GM12865 (cell line): ENCODE measurements at places on chromosomes 2 and 18.

DNA sequence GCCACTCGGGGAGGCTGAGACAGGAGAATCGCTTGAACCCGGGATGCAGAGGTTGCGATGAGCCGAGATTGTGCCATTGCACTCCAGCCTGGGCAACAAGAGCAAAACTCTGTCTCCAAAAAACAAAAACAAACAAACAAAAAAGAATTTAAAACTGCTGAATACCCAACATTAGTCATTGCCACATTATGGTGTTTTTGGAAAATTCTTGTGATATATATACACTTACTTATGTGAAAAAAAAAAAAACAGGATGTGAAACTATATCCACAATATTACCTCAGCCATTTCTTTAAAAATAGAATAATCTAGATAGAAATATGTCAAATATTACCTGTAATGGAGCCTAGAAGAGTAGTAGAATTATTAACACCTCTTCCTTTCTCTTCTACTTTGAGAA is 288.3 kb upstream of the FN1 start:
- no peak for DNase-seq

DNA sequence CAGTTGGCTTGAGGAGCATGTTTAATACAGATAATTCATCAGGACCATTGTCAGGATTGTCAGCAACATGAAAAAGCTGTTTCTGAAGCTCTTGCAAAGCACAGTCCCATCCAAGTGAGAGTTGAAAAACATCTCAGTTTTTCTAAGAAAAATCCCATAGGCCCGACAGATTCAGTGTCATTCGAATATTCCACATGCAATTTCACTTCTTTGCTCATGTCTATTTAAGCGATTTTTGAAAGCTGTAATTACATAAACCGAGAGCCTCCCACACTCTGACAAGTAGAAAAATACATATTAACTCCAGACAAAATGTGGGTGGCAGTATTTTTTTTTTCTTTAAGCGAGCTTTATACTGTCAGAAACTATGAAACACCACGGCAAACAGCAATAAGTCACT is 134.7 kb upstream of the GALNT5 start:
- no peak for DNase-seq

DNA sequence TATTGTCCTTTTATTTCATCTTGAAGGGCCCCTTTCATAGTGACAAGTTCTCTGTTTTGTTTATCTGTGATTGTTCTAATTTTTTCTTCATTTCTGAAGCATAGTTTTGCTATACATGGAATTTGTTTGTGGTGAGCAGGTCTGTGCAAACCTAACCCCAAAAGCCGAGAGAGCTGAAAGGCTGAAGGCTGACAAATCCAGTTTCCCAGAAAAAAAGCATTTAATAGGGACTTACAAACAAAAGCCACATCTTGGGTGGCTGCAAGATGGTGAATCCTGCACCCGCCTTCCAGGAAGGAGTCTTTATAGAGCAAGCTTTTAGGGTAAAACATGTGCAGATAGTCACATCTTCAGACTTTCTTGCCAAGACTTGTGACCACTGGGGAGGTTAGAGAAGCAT is 473.4 kb upstream of the TRIB2 start:
- no peak for DNase-seq

DNA sequence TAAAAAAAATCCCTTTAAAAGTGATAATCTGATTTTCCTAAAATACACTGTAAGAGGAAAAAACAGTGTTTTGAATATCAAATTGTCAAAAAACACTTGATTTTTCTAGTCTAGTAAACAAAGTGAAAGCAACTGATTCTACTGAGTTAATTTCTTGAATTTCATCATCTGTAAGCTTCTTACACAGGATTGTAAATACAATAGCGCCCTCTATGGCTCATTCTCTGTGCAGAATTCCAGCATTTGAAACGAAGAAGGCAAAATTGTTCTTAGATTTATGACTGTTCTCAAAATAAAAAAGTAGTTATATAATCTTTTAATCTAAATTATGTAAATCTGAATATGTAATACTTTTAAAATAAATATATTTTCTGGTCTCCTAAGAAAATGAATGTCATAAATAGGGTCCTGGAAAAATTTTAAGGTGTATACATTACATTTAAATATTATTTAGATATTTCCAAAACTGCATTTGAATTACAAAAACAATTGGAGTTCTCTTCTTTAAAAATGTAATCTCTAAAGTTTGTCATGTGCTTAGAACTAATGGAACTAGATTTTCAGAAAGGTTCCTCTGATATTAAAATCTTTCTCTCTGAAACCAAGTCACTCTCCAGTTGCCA is 176.9 kb upstream of the MC4R start:
- DNase-seq, result peak; percentile 70

DNA sequence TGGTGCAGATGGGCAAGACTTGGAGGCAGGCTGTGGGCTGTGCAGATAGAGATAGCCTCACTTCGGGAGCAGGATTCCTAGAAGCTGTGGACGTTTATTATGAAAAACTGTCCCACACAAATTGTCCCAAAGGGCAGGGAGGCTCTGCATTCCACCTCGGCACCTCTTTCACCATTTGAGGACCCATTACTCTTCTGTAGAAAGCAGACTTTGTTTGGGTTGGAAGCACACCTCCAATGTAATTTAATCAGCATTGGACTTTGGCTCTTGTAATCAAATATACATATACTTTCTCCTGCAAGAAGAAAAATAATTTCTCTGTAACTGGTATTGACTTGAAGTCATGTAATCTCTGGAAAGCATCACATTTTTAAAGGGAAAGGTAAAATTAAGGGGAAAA is 8.5 kb downstream of the ONECUT2 start:
- DNase-seq, result no peak

DNA sequence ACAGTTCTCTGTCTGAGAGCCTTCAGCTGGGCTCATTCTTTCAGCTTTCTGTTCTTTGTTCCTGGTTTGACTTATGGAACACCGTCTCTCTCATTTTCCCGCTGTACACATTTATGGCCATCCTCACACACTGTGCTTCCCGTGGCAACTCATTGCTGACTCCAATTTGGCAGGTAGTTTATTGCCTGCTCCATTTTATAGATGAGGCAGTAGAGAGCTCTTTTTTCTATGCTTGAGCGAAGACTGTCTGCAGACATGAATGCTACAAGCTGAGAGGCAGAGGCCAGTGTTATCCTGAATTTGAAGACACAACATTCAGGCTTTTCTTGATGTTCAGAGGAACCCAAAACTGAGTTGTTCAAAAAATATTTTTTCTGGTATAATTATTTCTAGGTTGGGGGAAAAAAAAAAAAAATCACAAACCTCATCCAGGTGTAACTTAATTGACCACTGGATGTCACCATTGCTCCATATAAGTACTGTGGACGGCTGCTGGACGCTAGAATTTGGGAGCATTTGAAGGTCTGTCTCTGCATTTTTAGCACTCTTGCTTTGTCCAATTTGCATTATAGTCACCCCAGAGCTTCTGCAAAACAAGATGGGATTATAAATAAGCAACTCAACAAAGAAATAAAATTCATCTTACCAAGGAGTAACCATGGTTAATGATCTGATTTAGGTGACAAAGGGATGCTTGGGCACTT is 83.5 kb downstream of the HRH4 start:
- peak; percentile 19 for DNase-seq

DNA sequence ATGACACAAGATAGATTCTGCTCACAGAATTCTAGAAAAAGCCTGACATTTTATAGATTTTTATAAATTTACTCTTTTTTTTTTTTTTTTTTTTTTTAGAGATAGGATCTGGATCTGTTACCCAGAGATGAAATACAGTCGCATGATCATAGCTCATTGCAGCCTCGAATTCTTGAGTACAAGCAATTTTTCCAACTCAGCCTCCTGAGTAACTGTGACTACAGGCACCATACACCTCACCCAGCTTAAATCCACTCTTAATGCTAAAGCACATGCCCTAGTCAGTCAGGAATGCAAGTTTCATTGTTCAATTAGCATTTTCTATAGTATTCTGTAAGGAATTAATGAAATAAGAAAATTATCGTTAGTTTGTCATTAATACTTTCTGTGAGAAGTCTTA is 32.1 kb upstream of the WDR75 start:
- no peak for DNase-seq

GRCh38 chr2:38586931-38587330 is 15.8 kb downstream of the HNRNPLL start:
- no peak for DNase-seq

- DNase-seq, result no peak
Measured at GRCh38 chr2:215358891-215359575, 47.2 kb downstream of the ATIC start.

DNA sequence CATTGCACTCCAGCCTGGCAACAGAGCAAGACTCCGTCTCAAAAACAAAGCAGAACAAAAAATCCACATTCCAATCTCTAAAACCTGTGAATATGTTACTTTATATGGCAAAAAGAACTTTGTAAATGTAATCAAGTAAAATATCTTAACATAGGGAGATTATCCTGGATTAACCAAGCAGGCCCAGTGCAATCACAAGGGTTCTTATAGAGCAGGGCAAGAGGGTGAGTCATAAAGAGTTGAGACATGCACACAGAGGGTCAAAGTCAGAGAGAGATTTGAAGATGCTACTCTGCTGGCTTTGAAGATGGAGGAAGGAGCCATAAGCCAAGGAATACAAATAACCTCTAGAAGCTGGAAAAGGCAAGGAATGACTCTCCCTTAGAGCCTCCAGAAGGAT is 60.9 kb upstream of the SLC9A2 start:
- DNase-seq, result no peak

- no peak for DNase-seq
Measured at GRCh38 chr18:8933714-8934284, 168.7 kb upstream of the NDUFV2 start.

- no peak for DNase-seq
Measured at GRCh38 chr2:6325616-6326015, 540.1 kb downstream of the CMPK2 start.

DNA sequence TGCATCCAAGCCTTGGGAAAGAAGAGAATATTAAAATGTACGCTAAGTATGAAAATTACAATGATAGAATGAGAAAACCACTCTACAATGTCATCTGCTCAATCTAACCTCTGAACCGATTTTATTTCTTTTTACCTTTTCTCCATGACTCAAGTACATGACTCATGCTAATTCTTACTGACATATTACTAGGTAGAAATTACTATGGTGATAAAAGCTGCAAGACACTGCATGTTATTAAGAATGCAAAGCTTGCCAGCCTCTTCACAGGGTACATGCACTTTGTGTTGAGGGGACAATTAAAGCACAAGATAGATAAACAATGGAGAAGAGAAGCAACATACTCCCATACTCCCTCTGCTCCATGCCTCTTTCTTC is 20.7 kb downstream of the SFT2D3 start:
- no peak for DNase-seq

DNA sequence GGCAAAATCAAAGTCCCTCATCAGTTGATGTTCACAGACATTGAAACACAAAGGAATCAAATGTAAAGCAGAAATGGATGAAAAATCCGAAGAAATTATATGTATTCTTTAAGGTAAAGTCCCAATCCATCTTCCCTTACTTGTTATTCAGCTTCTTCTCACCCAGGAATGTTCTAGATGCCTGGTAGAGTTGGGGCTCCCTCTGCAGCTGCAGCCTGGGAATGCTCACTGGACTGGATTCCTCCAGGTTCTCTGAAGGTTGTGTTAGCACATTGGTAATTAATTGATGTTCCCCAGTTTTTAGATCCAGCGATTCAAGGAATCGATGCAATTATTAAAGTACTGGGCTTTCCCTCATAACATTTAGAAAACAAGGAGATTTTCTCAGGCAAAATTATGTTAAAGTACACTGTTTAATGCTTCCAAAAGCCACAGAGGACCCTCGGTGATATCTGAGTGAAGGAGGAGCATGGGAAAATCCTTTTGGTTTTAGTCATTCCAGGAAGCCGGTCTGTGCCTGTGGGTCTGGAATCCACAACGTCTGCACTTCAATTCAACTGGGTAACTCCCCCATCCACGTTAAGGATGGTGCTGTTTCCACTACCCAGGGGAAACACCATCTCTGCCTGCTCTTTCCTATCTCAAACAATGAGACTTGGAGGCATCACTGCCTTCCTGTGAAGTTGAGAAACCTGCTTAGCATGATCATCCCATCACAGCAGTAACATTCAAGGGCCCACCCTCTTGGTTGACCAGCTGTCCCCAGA is 22.0 kb downstream of the NTSR2 start:
- no peak for DNase-seq

GRCh38 chr18:74520096-74520833 is 14.0 kb upstream of the CNDP1 start:
- no peak for DNase-seq

DNA sequence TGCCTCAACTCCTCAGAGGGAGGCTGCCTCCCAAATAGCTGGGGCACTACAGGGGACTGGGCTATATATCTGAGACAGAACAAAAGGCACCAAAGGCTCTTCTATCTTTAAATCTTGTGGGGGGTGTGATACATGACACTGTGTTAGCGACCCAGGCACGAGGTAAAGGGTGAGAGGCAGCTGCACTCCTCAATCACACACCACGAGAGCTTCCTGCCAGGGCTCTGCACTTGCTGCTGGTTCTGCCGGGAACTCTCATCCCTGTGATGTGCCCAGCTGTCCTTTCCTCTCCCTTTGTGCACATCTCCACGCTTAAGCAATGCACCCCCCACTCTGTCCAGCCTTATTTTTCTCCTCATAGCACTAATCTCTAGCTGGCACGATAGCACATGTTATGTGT is 32.4 kb downstream of the NPC1 start:
- no peak for DNase-seq

DNA sequence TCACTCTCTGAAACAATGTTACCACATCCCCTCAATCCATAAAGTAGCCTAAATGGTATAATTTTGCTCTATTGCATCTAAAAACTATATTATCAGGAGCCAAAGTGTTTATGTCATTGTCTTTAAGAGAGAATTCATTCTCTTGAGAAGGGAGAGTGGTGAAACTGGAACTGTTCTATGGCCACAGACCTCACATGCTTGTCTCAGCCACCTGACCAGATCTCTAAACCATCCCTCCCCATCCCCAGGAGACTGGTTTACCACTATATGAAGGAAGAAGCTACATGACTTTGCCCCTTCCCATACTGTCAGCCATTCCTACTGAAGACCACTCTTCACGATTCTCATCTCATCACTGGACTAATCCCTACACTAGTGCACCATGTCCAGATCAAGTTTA is 9.6 kb downstream of the CDH7 start:
- DNase-seq, result no peak

- peak; percentile 87 for DNase-seq
Measured at GRCh38 chr2:218284106-218284811, 8.0 kb downstream of the TMBIM1 start.
